H9 (cell line): ENCODE measurements at places on chromosomes 7 and 10.

DNA sequence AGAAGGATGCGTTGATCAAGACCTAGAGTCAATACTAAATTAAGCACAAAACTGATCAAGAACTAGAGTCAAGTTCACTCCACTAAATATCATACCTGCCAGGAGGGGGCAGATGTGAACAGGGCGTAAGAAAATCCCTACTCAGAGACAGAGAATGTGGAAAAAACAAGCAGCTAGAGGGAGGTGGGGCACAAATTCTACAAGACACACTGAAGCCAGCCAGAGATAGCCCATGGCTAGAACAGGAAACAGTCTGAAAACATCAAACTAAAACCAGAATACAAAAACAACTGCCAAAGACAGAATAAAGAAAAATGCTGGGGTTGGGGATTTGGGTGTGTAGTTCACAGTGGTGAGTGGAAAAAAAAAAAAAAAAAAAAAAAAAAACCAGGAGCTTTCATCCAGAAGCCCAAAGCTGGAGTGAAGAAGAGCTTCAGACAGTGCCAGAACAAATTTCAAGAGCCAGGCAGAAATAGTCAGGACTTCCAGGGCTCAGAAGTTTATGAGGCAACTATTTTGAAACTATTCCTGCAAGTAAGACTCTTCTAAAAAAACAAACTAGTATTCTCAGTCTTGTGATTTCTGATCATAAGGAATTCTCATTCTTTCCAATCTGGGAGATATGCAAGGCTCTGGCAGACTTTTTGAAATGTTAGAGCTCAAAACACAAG, 118.3 kb downstream of the CCDC71L start:
- DNase-seq = peak; percentile 71

DNA sequence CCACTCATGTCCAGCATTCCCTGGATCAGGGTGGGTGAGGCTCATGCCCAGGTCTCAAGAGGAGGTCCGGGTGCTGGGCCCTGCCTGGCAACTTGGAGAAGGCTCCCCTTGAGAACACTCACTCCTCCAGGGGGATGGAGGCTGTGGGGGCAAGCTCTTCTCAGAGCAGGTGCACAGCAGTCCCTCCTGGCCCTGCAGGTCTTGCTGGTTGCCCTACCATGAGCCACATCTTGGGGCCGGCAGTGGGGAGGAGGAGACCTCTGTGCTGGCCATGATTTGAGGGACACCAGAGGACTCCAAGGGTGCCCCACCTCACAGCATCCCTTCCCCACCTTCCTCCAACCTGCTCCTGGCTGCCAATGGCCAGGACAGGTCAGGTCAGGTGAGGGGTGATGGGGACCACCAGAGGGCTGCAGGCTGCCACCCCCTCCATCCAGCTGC, 87.4 kb upstream of the RET start:
- no peak for DNase-seq

- no peak for DNase-seq
Observed at GRCh38 chr10:21530168-21530567, 3.9 kb upstream of the MLLT10 start.

GRCh38 chr10:100158044-100158805, 27.6 kb downstream of the ERLIN1 start:
- no peak for DNase-seq

GRCh38 chr7:134419875-134420274, 39.0 kb downstream of the AKR1B1 start:
- DNase-seq = no peak
